T-helper 17 cell (primary cell): ENCODE measurements at places on chromosomes 5 and 9. TPM values are rescaled to one million over a fixed set of nuclear protein-coding genes. Genes with fewer than 3 reads are reported as not detected.

Gene TCF7
- 405 TPM for total RNA-seq

Gene C5orf58
- total RNA-seq, result not detected

Gene FANCC
- total RNA-seq, result 3.7 TPM

DNA sequence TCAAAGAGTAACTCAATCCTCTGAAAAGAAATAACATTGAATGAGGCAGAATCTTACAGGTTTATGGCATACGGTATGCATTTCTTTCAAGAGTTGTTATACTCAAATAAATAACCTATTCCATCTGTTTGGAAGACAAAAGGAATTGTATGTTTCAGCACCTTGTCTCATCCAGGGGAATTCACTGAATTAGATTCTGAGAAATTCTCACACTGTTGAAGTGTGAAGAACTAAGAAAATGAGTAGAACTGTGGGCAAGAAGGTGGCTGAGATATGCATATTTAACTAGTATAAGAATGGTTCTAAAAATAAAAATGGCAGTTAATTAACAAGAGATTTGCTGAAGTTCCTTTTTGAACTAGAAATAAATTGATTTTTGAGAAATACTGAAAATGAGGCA is 279.3 kb upstream of the DAP start:
- H3K4me1 ChIP-seq, result no peaks in the 10 kb centered on the region
- H3K27ac ChIP-seq, result no peak overlapping the region
- no peaks in the 10 kb centered on the region for H3K36me3 ChIP-seq
- H3K4me3 ChIP-seq, result no peak overlapping the region
- DNase-seq, result no peak

DNA sequence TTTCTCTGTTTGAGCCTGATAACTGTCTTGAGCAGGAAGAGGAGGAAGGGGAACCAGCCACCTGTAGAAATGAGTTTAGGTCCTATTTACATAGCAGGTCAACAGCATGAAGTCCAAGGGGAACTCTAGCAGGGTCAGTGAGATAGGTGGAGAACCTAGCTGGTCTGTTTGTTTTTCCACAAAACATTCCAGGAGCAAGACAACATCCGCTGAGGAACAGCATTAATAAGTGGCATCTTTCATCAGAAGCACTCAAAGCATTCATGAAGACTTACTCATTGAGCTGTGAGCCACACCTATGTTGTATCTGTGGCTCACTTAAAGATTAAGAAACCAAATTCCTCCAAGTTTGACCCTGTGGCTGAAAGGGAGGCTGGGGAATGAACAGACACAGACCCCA is 115.9 kb downstream of the ACTBL2 start:
- H3K36me3 ChIP-seq, result no peaks in the 10 kb centered on the region
- H3K4me1 ChIP-seq, result no peaks in the 10 kb centered on the region
- no peak for DNase-seq
- H3K4me3 ChIP-seq, result no peak overlapping the region
- H3K27ac ChIP-seq, result no peak overlapping the region
